ENCODE measurements at places on chromosomes 6 and 20.

DNA sequence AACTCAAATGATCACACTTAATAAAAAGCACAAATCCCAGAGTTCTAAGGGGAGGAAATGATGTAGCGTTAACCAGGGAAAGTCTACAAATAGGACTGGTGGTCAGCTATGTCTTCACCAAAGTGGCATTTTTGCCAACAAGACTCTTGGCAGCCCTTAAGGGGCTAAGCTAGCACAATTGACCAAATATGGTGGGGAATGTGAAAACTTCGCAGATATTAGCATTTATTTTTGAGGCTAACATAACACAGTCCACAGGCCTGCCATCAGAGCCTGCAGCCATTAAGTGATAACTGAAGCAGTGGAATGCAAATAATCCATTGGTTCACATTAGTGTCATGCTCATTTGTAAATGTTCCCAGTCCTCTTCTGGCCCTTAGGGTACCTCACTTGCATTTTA is 274.6 kb downstream of the FOXC1 start:
- DNase-seq: no peak

- no peak for DNase-seq
Observed at GRCh38 chr20:37411408-37412219, 65.7 kb downstream of the SRC start.

DNA sequence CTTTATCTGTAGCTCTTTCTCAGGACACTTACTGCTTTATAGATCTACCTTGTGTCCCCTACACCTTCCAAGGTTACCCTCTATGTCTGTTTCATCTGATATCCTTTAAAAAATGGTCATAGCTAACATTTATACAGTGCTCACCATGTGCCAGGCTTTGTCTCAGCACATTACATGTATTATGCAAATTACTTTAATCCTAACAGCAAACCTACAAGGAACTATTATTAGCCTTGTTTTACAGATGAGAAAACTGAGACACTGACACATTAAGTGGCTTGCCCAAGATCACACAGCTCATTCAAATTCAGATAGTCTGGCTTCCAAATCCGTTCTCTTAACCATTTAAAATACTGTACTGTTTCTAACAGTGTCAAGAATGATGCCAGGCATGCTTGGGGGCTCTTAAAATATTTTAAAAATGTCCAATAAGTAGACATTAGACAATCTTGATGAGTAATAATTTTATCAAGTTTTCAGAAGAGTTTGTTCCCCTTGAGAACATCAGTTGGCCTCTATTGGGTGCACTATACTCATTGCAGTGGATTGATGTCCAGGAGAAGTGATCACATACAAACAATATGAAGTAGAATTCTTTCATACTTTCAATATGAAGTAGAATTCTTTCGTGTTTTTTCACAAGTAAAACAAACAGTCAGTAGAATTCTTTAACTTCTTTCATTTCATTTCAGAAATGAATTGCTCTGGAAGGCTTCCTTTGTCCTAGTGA is 69.6 kb downstream of the DNAH8 start:
- no peak for DNase-seq

DNA sequence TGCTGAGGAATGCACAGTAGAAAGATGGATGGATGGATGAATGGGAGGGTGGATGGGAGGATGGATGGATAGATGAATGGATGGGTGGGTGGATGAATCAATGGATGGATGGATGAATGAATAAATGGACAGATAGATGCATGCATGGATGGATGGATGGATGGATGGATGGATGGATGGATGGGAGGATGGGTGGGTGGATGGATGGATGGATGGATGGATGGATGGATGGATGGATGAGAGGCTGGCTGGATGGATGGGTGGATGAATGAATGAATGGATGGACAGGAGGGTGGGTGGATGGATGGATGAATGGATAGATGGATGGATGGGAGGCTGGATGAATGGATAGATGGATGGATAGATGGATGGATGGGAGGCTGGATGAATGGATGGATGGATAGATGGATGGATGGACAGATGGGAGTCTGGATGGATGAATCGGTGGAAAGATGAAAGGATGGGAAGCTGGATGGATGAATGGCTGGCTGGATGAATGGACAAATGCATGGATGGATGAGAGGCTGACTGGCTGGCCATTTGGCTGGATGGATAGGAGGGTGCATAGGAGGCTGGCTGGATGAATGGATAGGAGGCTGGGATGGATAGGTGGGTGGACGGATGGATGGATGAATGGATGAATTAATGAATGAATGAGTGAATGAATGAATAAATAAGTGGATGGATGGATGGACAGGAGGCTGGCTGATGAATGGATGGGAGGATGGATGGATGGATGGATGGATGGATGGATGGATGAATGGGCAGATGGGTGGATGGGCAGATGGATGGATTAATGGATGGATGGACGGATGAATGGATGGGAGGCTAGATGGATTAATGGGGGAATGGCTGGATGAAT is 28.3 kb upstream of the NOL4L start:
- no peak for DNase-seq

DNA sequence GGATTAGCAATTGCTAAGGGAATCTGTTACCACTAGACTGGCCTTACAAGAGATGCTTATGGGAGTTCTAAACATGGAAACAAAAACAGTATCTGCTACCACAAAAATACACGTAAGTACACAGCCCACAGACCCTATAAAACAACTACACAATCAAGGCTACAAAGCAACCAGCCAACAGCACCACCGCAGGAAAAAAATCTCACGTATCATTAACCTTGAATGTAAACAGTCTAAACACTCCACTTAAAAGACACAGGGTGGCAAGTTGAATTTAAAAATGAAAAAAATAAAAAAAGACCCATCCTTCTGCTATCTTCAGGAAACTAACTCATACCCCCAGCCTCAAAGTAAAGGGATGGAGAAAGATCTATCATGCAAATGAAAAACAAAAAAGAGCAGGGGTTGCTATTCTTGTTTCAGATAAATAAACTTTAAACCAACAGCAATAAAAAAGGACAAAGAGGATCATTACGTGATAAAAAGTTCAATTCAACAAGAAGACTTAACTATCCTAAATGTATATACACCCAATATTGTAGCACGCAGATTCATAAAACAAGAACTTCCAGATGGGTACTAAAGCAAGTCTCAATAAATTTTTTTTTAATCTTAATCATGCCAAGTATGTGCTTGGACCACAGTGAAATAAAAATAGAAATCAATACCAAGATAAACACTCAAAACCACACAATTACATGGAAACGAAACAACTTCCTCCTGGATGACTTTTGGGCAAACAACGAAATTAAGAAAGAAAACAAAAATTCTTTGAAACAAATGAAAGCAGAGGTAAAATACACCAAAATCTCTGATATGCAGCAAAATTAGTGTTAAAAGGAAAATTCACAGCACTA is 52.3 kb downstream of the RNGTT start:
- no peak for DNase-seq

GRCh38 chr6:33827546-33828451 is 24.0 kb upstream of the MLN start:
- DNase-seq: no peak

GRCh38 chr6:121965739-121966138 is 433.7 kb upstream of the HSF2 start:
- no peak for DNase-seq

GRCh38 chr6:37714836-37715420 is 17.2 kb upstream of the MDGA1 start:
- DNase-seq: no peak

DNA sequence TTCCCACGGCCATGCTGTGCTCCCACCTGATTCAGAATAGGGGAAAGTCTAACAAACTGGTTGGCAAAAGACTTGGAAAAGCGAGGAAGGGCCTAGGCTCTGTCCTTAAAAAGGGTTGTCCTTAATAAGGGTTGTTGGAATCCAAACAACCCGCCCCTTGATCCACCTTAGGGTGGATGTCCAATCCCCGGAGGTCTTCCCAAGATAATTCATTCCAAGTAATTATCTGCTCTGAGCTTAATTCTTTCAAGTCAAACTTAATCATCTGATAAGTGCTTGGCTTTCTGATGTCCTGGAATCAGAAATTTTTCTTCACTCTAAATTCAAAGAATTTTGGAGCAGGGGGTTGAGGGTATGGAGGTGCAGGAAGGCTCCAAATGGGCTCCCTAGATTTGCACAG is at the start of gene KHDC1L:
KHDC1L (minus strand) TSS at position 101 of the 400 bp plus-strand sequence; CDS start at position 13, 88 bp downstream.
- DNase-seq: no peak
